ENCODE measurements at places on chromosomes 4 and X.

- DNase-seq, result no peak
These were observed 79.3 kb downstream of the CBLL2 start for GRCh38 chrX:22351966-22352365.

DNA sequence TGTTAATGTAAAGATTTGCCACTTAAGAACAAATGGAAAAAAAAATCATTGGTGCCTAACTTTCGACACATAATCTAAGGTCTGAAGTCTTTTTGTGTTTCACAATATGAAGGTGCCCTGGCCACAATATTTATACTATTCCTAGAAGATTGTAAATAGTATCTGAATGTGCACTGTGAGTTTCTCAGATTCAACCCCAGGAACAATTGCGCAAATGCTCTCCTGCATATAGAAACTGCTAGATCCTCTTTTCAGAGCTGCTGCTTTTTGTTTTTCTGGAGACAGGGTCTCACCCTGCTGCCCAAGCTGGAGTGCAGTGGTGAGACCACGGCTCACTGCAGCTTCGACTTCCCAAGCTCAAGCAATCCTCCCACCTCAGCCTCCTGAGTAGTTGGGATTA, 480.1 kb upstream of the FTHL17 start:
- DNase-seq, result no peak

DNA sequence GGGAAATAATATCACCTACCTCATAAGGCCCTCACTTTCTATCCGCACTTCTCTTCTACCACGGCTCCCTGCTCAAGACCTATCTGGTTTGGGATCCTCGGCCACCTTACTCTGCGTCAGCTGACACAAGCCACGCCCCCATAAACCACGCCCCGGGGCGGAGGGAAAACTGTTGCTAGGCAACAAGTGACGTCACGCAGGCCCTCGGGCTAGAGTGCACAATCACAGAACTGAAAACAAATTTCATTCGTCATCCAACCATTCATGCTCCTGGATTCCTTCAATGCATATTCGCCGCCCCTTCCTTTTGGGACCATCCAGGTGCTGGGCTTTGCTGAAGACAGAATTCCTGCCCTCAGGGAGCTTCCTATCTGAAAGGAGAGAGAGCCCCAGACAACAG, 66.3 kb downstream of the SMC1A start:
- no peak for DNase-seq

DNA sequence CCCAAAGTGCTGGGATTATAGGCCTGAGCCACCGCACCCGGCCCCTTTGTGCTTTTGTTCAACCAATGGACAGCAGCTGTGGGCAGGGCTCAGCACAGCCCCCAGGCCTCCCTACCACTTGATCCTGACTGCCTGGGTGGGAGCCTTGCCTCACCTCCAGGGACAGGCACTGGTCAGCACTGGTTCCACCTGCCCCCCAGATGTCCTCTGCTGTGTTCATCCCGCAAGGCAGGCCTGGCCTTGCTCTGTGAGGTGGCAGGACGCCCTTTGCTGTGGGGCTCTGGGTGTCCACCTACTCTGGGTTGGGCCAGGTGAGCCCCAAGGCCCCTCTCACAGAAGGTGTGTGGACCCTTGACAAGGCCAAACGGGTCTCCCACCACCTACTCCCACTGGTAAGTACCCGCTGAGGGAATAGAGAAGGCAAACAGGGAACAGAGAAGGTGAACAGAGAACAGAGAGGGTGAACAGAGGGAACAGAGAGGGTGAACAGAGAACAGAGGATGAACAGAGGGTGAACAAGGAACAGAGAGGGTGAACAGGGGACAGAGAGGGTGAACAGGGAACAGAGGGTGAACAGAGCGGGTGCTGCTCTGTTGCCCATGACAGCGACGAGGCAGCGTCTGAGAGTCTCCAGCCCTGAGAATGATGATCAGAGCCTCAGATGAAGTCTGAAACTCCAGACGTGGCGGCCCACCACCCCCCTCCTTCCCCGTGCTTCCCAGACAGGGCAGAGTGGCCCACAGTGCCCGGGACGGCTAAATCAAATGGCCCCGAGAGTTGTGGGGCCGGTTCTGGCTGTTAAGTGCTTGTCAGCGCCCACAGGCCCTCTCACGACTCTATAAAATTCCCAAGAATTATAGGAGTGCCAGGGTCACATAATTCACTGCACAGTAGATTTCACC, 55.0 kb upstream of the NKX1-1 start:
- no peak for DNase-seq

DNA sequence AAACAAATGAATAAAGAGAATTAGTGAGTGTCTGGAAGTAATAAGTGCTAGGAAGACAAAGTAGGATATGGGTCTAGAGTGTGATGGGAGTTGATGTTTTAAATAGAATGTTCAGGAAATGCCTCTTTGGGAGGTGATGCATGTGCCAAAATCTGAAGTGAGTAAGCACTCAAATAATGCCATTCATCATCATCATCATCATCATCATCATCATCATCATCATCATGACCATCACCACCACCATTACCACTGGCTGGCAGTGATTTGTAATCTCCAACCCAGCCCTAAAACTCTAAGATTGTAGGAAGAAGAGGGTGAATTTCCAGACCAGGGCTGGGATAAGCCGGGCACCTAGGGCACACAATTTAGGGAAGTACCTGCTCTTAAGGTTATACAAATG, 9.7 kb upstream of the SOX3 start:
- DNase-seq, result no peak

- no peak for DNase-seq
These were observed 26.3 kb downstream of the FLNA start for GRCh38 chrX:154348114-154348531.

DNA sequence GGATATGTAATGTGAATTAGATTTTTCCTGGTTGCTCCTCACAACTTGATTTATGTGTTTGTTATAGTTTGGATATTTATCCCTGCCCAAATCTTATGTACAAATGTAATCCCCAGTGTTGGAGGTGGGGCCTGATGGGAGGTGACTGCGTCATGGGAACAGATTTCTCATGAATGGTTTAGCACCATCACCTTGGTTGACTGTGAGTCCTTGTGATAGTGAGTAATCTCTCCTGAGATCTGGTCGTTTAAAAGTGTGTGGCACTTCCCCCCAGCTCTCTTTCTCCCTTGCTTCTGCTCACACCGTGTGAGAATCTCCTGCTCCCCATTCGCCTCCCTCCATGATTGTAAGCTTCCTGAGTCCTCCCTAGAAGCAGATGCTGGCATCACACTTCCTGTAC, 2.2 kb downstream of the MID2 start:
- no peak for DNase-seq

DNA sequence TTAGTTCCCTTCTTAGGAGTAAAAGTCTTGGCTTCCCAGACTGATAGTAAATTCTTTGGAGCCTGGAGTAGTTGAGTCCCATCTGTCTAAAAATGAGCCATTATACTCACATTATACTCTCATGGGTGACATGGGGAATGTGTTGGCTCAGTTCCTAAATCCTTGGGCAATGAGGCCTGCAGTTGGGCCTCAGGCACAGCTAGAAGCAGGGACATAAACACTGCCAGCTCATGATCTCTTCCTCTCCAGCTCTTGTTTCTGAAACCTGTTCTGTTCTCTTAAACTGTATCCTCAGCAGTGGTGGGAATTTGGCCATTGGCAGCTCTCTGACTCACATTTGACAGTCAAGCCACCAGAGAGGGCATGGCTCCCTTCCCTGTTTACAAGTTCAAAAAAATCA, 212.5 kb downstream of the SPATA18 start:
- DNase-seq, result no peak

GRCh38 chr4:163167333-163167626, 590 bp upstream of the NAF1 start:
- no peak for DNase-seq

GRCh38 chr4:2702361-2702760, 53.8 kb downstream of the TNIP2 start:
- DNase-seq, result no peak

DNA sequence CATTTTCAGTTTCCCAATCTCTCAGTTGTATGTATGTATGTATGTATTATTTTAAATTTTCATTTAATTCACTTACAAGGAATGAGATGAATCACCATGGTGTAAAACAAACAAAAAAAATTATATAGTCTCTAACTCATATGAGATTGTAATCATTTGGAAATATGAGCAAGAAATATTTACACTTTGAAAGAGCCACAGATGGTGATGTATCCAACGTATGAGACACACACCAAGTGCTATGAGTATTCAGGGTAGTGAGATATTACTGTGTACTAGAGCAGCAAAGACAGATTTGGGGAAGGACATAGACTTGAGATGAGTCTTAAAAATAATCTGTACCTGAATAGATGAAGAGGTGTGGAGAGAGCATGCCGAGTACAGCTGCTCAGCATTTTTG, 1154.4 kb downstream of the RAPGEF2 start:
- no peak for DNase-seq

GRCh38 chr4:33226133-33226532, 2506.0 kb downstream of the PCDH7 start:
- DNase-seq, result no peak

GRCh38 chrX:9519546-9520216, 54.8 kb downstream of the TBL1X start:
- no peak for DNase-seq

- DNase-seq, result no peak
These were observed 122.1 kb upstream of the DIPK2B start for GRCh38 chrX:45322820-45323219.

DNA sequence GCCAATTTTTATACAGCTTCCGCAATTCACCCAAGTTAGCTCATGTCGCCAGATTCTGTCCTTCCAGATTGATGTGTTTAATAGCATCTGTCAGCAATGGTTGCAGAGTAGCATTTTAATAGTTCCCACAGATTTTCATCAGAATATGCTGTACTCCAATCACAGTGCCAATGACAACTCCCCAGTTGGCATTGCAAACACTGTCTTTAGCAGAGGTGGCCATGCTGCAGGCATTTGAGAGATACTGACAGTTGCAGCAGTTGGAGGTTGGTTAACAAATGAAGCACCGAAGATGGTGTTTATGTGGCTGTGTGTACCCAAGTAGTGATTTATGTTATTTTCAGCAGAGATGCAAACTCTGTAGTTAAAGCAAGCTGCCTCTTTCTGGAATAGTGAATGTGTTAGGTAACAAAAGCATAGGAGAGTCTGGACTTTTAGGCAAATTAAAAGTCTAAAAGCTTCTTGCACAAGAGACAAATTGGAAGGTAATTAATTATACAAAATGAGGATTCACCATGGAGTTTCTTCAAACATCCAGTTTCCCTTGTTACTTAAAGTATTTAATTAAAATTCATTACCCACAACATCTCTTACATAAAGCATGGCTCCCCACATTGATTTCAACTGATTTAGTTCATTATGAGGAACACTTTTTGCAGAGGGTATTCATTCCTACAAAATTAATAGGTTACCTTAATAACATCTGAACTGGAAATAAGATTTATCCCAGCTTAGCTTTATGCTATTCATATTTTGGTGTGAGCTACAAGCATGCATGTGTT, 65.2 kb downstream of the PARM1 start:
- DNase-seq, result no peak
